ENCODE measurements at places on chromosomes 12 and 14.
A peak's percentile ranks its signal among the peaks of the same experiment; 100 is the strongest.

GRCh38 chr12:117188961-117189724 lies 1.1 kb downstream of the FBXO21 start:
- no peak for DNase-seq

- no peak for DNase-seq
These were observed 56.7 kb downstream of the CD163L1 start for GRCh38 chr12:7387289-7387688.

DNA sequence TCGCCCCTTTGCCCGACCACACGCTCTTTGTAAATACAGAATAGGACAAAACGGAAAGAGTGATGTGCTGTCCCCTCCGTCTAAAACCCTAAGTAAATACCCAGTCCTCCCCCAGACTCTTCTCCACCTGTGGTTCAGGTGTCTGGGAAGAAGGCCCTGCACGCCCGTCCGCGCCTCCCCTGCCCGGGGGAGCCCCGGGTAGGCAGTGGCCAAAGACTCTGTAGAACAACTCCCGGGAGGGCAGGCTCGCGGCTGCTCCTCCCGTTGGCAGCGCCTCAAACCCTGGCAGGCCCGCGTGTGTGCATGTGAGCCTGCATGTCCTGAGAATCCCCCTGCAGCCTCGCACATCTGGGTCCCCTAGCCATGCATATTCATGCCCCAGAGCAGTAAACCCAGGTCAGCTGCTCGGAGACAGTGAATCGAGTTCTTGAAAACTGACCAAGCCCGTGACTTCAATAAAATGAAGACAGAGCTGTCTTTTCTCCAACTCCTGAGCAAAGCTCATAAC lies 165.8 kb downstream of the MON2 start:
- no peak for DNase-seq

- peak; percentile 47 for DNase-seq
These were observed 17.6 kb downstream of the BATF start for GRCh38 chr14:75539561-75540478.
